Activated naive CD8-positive, alpha-beta T cell treated with anti-CD3 and anti-CD28 coated beads, Interleukin-2, amount 10 ng/mL, durations not matched to agents 7 days and 5 days (primary cell): ENCODE measurements at places on chromosomes 6 and 20. TPM values are rescaled to one million over a fixed set of nuclear protein-coding genes. Genes with fewer than 3 reads are reported as not detected.

DNA sequence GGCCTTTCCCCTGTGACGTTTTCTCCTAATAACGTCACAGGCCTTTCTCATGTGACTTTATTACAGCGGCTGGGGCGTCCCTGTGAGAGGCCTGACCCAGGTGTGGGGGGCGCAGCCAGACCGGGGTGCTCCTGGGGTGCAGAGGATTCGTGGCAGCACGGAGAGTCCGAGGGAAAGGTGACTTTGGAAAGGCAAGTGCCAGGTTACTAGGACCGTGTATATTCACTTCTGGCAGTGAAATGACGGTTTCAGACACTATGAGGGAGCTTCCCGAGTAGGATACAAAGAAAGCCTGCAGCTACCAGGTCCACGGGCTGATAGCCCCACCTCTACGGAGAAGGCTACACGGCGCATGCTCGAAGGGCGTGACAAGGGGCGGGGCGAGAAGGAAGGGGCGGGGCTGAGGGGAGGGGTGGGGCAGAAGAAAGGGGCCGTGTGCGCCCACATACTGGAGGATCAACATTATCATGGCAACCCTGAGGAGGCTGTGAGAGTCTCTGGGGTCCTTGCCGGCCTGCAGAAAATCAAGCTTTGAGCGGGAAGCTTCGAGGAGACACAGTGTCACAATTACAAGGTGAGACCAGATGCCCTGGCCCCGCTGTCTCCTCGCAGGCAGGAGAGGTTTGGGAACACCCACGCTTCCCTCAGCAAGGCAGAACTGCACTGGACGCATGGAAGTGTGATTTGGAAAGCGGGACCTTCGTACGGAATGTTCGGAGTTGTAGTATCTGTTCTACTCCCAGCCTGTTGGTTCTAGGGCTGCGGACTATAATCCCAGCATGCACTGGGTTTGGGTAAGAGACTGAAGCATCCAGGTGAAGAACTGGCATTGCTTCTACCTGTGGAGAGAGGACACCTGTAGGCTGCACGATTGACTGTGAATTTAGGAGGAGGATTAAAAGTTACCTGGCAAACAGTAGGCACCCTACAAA lies 54.4 kb upstream of the ZNF337 start:
- peak overlapping the region; percentile 87 for H3K4me3 ChIP-seq
- H3K27me3 ChIP-seq, result no peaks in the 10 kb centered on the region
- no peaks in the 10 kb centered on the region for H3K36me3 ChIP-seq
- DNase-seq, result peak; percentile 60

GRCh38 chr6:68716620-68717019 lies 81.5 kb downstream of the ADGRB3 start:
- H3K36me3 ChIP-seq, result no peaks in the 10 kb centered on the region
- H3K4me1 ChIP-seq, result no peaks in the 10 kb centered on the region
- peaks cover 4% of the 10 kb centered on the region for H3K27me3 ChIP-seq
- DNase-seq, result no peak
- H3K27ac ChIP-seq, result no peak overlapping the region
- no peak overlapping the region for H3K4me3 ChIP-seq

DNA sequence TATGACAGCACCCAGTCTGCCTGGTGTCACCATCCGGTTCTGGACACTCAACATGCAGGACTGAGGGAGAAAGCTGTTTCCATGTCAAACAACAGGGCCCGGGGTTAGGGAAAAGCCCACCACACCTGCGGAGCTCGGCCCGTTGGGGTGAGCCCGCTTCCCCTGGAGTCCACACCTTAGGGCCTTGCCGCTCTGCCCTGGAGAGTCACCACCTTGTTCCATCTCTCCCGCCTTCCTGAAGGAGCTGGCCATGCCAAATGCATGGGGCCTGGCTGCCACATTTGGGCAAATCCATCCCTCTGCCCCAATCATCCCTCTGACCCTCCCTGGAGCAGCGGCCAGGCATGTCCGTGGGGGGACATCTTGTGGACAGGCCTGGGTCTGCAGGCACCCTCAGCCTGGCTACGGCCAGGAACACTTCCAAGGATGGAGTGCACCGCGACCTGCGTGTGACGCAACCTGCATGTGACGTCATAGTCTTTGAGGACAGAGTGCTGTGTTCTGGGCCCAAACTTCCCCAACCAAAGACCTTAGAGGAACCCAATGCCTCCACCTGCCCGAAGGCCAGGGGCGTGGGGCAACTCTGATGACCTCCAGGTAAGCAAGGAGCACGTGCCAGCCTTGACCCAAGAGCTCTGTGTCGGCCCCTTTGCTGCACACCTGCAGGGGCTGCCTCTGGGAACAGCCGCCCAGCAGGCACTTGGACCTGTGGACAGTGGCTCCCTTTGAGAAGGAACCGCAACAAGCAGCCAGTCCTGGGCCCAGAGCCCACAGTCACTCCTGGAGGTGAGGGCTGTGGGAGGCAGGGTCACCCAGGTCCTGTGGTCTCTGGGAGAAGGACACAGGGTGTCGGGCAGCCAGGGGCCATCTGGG lies 1.7 kb downstream of the CABLES2 start:
- no peaks in the 10 kb centered on the region for H3K36me3 ChIP-seq
- peaks cover 11% of the 10 kb centered on the region for H3K4me1 ChIP-seq
- peak overlapping the region; percentile 83 for H3K4me3 ChIP-seq
- peak overlapping the region; percentile 77 for H3K27ac ChIP-seq

GRCh38 chr6:78400076-78400475 lies 467.3 kb upstream of the IRAK1BP1 start:
- H3K36me3 ChIP-seq, result no peaks in the 10 kb centered on the region
- no peak overlapping the region for H3K4me3 ChIP-seq
- H3K27ac ChIP-seq, result no peak overlapping the region
- no peaks in the 10 kb centered on the region for H3K4me1 ChIP-seq
- H3K27me3 ChIP-seq, result no peaks in the 10 kb centered on the region
- DNase-seq, result no peak

GRCh38 chr6:35181933-35182612 lies 31.7 kb upstream of the SCUBE3 start:
- DNase-seq, result no peak
- H3K36me3 ChIP-seq, result no peaks in the 10 kb centered on the region
- no peak overlapping the region for H3K27ac ChIP-seq
- no peak overlapping the region for H3K4me3 ChIP-seq
- H3K4me1 ChIP-seq, result no peaks in the 10 kb centered on the region
- peaks cover 27% of the 10 kb centered on the region for H3K27me3 ChIP-seq

- H3K36me3 ChIP-seq, result peaks cover 12% of the 10 kb centered on the region
- H3K27me3 ChIP-seq, result no peaks in the 10 kb centered on the region
- no peak for DNase-seq
- peaks cover 3% of the 10 kb centered on the region for H3K4me1 ChIP-seq
These were observed 64.0 kb downstream of the BCKDHB start for GRCh38 chr6:80170433-80170832.

DNA sequence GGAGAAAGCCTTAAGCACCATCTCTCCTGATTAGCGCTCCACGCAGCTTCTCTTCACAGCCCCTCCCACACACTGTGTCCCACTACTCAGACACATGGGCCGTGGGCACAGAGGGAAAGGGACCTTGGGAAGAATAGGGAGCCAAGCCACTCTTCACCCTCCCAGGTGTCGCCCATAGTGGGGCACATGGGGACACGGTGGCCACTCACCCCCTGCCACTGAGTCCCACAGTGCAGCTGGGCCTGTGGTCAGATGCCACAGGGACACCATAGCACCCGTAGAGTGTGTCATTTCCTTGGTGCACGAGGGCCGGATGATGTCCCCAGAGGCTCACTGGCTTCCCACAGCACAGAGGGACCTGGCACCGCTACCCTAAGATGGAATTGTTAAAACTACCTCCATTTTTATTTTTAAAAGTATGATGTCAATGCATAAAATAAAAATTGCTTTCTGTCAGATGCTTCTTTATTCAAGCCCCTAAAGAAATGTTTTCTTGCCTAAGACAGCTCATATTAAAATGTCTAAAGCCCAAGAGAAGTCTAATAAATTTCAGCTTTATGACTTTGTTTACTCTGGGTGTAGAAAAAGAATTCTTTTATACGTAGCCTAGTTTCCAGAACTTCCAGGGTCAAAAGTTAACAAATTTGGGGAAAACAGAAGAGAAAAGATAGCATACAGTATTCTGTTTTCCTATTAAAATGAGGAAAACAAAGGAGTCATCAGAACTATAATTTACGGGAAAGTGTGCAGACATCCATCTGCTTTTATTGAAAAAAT lies 191.0 kb upstream of the SNX9 start:
- DNase-seq, result no peak
- H3K36me3 ChIP-seq, result no peaks in the 10 kb centered on the region
- H3K4me1 ChIP-seq, result peaks cover 8% of the 10 kb centered on the region
- no peak overlapping the region for H3K4me3 ChIP-seq
- no peak overlapping the region for H3K27ac ChIP-seq

Gene LY6G6D
- total RNA-seq, result not detected

Gene ZNF165
- 1.3 TPM for total RNA-seq

Gene GPX5
- not detected for total RNA-seq
